ENCODE measurements at places on chromosomes 2 and 18.
A peak's percentile ranks its signal among the peaks of the same experiment; 100 is the strongest.

DNA sequence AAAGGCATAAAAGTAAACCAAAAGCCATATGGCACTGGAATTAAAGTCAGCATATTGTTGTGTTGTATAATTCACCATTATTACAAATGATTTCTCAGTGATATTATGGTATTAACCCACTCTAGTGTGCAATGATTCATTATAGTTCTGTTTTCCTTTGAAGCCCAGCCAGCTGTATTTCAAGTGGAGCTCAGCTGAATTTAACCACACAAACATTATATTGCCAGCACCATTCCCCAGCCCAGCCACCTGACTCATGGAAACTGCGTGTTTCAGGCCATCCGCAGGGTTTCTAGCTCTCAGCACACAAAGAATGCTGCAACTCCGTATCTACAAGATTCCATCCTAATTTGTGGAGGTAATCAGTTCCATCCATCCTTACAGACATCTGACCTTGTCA, 166.8 kb upstream of the CHAC2 start:
- DNase-seq: no peak

GRCh38 chr2:191114403-191114886, 36.3 kb downstream of the STAT4 start:
- DNase-seq: no peak

GRCh38 chr18:50653402-50654093, 93.7 kb downstream of the MAPK4 start:
- DNase-seq: no peak

- no peak for DNase-seq
These were observed 61.0 kb downstream of the DAW1 start for GRCh38 chr2:227932403-227932802.

GRCh38 chr2:241185961-241186360, 2.5 kb upstream of the ANO7 start:
- DNase-seq: no peak

GRCh38 chr2:160096409-160096808, 34.0 kb upstream of the PLA2R1 start:
- no peak for DNase-seq

DNA sequence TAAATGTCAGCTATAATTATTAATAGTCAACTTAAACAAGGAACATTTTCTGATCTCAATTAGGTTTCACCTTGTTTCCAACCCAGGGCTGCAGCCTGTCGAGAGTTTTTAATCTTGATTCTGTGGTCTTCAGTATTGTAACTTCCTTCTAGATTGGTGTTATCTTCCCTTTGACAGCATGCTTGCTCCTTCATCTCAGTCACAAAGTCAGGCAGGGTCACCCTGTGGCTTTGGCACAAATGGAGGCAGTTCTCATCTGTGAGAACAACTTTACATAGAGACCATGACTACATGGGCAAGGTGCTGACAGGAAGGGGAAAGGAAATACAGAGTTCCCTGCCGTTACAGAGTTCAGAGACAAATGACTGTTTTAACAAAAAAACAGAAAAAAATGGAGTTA, 50.5 kb downstream of the HNRNPLL start:
- DNase-seq: no peak

GRCh38 chr18:27595113-27595838, 410.2 kb upstream of the CHST9 start:
- no peak for DNase-seq

GRCh38 chr2:190912726-190913125, 32.1 kb downstream of the GLS start:
- DNase-seq: no peak

GRCh38 chr2:40244675-40245074, 207.2 kb downstream of the SLC8A1 start:
- DNase-seq: no peak

- no peak for DNase-seq
These were observed 213.7 kb downstream of the TRIB2 start for GRCh38 chr2:12930391-12930790.

DNA sequence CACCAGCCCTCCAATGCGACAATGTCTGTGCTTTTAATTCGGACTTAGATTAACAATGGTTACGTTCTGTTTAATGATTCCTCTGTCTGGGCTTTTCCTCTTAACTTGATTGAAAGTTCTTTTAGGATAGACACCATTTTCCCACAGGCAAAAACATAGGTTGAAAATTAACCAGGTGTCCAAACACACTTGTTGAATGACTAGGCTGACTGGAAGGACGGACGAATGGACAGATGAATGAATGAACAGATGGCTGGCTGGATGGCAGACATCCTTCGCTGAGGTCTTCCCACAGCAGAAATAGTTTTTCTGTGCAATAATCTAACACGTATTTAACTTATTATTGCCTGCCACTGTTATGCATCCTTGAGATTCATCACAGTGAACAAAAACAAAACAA, 298.8 kb downstream of the SRBD1 start:
- no peak for DNase-seq

DNA sequence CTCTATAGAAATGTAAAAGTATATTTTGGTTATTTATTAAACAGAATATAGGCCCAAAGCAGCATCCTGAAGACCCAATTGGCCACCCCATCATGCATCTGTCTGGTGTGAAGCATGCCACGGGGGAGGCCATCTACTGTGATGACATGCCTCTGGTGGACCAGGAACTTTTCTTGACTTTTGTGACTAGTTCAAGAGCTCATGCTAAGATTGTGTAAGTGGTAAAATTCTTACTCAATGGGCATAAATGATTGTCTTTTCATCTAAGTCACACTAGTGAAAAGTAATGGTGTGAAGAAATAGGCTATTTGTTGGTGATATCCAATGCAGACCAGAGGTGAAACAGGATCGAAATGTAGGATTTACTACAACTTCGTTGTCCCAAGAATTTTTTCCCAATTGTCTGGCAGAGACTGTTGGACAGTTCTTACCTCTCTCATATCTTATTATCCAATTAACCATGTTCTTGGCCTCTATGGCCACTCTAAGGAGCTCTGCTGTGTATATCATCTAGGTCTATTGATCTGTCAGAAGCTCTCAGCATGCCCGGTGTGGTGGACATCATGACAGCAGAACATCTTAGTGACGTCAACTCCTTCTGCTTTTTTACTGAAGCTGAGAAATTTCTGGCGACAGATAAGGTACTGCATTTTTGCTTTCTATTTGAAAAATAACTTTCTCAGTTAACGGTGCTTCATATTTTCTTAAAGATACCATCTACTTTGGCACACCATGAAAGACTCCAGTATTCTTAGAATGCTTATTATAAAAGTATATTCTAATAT, 35.0 kb downstream of the AOX1 start:
- no peak for DNase-seq

DNA sequence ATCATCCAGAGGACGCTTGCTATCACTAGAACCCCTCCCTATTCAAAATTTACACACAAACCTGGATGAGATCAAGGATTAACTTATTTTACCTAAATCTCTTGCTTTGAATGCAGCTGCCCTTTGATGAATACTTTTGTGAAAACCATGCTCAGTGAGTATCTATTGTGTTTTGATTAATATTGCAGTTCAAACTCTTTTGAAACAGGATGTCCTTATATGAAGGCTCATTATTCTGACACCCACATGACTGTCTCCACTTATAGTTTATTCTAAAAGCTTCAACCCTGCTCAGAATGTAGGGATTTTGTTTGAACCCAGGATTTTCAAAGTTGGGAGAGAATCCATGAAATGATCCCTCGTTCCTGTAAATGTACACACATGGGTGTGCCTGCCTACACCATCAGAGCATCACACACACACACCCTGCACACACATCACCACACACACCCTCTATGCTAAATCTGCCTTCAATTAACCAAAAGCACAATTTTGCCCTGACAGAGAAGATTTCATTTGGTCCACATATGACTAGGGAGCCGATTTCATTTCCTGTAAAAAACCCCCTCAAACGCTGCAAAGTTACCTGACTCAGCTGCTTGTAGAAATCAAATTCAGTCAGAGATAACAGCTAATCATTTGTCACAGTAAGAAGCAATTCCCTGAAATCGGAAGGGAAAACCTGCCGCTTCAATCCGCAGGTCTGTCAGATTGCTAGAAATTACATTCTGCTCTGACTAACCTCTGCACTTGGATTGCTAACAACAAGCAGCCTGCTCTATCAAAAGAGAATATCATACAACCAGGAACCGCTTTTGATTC, 65.2 kb downstream of the ZEB2 start:
- no peak for DNase-seq

- no peak for DNase-seq
These were observed 120.1 kb downstream of the HAUS1 start for GRCh38 chr18:46224181-46224775.

DNA sequence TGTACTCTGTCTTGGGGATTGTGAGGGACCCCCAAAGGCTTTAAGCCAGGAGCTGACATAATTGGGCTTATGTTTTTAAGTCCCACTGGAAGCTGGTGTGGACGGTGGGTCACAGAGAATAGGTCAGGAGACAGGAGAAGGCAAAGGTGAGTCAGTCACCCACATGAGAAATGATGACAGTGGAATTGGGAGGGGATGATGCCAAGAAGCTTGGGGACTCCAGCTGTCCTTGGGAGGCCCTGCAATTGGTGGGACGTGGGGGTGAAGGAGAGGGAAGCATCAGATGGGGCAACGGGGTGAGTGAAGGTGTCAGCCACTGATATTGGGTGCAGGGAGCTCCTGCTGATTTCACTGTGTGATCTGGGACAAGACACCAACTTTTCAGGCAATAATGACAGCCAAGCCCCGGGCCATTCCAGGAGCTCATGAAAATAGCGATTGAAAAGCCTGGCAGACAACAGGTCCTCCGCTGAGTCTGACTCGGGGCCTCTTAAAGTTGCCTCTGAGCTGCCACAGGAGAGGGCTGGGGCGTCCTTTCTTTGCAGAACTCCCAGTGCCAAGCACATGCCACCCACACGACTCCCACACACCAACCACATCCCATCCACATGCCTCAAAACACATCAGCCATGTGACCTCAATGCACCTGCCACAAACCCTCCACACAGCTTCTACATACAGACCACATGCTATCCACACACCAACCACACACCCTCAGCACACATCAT, 13.4 kb downstream of the TNS1 start:
- no peak for DNase-seq

DNA sequence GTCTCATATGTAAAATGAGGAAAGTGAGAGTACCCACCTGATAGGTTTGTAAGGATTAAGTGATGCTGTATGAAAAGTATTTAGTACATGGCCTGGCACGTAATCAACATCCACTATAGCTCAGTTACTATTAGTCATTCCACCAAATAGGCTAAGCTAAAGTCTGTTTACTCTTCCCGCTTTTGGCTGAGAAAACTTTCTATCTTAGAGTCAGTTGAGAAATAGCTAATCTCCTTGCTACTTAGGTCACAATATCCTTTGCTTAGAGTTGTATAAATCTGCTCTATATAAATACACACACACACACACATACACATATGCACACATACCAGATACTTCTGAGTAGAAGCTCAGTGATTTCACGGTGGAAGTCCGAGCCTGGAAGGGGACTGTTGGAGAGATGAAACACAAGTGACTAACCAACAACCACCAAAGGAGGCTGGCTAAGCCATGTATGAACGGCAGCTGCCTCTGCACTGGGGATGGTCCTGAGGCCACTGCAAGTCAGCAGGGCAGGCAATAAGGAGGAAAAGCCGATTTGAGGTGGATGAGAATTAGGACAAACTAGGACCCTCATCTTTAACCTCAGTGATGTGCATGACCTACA, 104.6 kb upstream of the EPHA4 start:
- no peak for DNase-seq

DNA sequence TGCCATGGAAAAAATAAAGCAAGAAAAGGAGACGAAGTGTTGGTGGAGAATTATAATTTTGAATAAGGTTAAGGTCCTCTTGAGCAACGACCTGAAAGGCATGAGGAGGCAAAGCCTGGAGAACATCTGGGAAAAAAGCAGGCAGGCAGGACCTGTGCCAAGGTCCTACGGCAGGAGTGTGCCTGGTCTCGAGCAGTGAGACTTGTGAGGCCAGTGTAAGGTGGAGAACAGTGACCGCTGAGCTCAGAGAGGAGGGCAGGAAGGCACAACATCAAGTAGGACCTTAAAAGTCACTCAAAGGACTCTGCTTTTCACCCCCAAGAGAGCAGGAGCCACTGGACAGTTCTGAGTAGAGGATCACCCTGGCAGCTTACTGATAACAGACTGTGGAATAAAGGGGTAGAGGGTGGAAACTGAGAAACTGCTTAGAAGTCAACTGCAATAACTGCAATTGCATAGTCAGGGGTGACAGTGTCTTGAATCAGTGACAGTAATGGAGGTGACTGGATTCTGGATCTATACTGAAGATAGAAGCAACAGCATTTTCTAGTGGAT, 3.5 kb downstream of the NOL10 start:
- no peak for DNase-seq

DNA sequence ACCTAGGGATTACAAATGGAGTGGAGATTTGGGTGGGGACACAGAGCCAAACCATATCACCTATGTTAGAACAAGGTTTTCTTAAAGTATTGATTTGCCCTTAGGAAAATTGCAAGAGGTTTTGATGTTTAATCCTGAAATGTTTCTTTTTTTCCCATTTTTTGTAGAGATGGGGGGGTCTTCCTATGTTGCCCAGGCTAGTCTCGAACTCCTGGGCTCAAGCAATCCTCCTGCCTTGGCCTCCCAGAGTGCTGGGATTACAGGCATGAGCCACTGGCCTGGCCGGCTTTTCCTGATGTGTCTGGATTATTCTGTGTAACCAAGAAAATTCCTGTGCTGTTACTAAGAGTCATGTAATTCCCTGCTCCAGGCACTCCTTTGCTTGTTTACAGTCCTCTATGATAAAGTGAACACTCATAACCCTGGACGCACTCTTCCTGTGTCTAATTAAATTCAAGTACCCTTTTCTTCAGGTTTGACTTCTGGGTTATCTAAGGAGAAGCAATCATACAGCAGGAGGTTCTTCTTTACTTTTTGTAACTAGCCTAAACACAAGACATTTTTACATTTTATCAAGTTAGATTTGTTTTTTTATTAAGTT, 15.0 kb upstream of the CTDP1 start:
- DNase-seq: no peak

DNA sequence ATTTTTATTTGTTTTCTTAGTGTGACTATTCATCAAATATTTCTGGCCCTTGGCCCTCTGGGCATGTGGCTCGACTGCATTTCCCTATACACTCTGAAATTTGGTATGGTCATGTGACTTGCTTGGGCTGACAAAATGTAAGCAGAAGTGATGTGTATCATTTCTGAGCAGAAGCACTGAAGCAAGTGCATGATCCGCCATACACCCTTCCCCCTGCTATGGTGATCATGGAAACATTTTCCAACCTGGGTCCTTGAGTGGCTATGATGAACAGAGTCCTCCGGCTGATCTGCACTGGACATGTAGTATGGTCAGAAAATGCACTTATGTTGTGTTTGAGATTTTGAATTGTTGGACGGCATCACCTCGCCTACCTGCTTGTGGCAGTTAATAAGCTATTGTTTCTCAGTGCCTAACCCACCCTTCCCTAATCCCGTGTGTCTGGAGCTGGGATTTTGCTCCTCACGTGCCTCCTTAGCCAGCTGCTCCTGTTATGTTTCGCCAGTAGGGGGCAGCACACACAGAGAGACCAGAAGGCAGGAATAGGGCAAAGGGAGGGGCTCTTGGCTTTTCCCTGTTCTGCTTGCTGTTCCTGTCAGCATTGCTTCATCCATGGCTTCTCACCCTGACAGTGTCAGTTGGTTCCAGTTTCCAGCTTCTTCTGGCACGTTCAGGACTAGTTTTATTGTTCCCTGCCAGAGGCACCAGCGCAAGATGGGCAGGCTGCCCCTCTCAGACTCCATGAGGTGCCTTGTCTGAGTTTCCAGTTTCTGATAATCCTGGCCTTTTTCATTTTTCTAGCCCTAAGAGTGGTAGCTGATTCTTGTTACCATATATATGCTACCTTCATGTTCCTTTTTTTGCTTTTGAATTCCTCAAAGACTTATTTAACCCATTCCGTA, 207.4 kb downstream of the ARL6IP6 start:
- peak; percentile 6 for DNase-seq
